Sigmoid colon (tissue), 7 donors: ENCODE measurements at places on chromosomes 2 and 18. TPM values are rescaled to one million over a fixed set of nuclear protein-coding genes. Genes with fewer than 3 reads are reported as not detected.

Gene FSIP2
- total RNA-seq, result 0.82 TPM

Gene C2orf74
- 18.6 TPM for total RNA-seq

DNA sequence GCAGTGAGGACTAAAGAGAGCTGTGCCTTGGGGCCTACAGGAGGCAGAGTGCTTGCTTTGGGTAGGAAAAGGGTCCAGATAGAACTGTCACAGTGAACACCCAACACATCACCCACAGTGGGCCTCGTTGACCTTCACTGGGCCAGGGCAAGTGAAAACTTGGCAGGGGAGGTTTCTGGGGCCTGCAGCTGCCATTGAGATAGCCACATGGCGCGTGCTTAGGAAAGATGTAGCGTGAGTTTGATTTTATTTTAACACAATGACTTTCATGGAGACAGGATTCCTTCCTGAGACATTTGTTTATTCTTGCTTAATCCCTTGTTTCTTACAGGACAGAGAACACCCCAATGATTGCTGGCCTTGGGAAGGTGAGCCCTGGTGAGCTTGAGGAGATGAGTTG, 9.3 kb upstream of the ESPNL start:
- no peak for DNase-seq

DNA sequence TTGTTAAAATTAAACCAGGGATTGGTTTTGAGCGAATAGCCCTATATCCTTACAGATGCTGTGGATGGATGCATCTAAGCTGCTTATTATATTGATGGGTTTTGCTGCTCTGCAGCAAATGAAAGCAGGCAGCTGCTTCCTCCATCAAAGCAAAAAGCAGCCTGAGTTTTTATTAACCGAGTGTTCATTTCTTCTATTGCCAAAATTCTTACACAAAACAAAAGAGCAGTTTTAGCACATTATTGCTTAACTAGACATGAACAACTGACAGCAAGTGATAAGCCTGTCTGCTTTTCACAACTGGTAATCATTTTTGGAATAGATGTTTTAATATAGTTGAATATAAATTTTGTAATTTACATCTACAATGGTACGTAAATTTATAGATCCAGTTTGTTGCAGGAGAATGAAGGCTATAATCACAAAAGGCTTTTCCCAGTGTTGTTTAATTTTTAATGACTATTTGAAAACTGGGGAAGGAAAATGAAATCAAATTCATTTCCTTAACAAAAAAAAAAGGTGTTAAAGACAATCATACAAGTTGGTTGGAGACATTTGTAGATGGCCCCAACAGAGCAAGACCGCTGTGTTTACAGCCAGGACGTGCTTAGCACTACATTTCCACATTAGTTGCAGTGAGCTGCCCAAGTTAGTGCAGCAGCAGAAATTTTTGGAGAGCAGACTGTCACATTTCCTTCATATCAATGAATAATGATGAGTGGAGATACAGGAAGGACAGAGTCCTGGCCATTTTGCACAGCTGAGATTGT, 253.6 kb upstream of the SIX3 start:
- no peak for DNase-seq

DNA sequence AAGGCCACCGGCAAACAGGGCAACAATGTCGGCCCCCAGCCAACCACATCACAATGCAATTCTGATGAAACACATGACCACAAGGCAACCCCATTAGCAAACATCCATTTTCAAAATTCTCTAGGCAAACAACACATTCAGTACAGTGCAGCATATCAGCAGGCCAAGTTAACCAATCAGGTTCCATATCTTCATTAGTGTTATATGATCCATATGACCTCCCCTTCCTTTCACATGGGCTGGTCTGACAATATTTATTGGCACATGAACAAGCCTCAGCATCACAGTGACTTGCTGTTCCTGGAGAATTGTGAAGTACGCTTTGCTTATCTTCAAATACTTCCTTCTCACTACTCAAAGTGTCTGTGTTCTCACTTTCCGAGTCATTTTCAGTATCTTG, 19.8 kb downstream of the RNF103 start:
- DNase-seq, result no peak

- DNase-seq, result no peak
Observed at GRCh38 chr18:49648326-49648725, 86.5 kb downstream of the LIPG start.

DNA sequence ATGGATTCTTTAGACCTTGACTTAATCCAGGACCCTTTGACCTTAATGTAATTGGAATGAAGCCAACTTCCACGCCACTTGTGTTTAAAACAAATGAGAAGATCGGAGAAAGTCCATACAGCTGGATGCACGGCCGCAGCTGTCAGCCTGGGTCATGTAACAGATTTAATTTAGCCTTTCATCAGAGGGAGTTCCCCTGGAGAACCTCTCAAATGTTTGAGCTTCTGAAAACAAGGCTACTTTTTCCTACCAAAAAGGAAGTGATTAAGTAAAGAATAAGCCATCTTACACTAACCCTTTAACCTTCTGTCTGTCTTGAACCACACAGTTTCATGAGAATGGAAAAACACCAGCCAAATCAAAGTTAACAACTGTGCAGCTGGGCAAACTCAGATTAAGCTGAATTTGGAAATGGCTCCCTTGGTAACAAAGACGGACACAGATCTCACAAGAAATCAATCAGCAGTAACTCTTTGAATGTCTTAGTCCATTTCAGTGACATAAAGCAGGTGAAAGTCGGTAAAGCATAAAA, 103.6 kb downstream of the DOCK10 start:
- DNase-seq, result no peak
